NCI-H2227 treated with DMSO at 0.1 percent for 48 hours (cell line): ENCODE measurements at places on chromosomes 2 and 18.

GRCh38 chr2:197641666-197642065 lies 33.7 kb downstream of the RFTN2 start:
- DNase-seq: no peak

- no peak for DNase-seq
These were observed 28.6 kb downstream of the DOCK10 start for GRCh38 chr2:225013425-225014365.

DNA sequence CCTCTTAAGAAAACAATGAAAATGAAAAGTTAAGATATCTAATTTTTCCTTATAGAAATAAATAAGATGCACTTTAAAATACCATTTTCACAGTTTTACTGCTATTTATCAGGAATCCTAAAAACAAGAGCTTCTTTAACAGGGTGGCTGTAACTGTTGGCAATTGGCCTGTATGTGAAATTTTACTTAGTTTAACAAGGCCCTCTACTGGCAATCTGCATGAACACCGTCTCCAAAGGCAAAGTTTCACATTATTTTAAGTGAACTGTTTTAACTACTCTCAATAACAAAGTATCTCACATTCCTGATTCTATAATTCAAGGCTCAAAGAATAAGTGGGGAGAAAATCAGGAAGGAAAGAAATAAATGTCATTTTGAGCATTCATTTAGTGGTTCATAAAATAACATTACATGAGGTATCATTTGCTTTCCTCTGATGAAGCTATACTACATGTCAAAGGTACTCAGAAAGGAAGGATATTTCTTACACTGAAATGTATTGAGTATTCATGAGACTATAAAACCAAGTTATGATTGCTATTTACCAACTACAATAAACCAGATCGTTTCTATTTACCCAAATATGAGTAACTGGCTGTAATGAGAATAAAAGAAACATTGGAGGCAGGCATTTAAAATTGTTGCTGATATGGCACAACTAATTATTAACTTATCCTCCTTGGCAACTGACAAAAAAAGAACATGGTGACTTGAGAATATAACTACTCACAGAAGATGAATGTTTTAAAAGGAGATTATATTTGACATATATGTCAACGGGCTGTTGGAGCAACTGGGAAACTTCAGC lies 7.0 kb downstream of the NCKAP5 start:
- peak; percentile 68 for DNase-seq

- no peak for DNase-seq
These were observed 206.8 kb downstream of the DCC start for GRCh38 chr18:52546686-52547346.

DNA sequence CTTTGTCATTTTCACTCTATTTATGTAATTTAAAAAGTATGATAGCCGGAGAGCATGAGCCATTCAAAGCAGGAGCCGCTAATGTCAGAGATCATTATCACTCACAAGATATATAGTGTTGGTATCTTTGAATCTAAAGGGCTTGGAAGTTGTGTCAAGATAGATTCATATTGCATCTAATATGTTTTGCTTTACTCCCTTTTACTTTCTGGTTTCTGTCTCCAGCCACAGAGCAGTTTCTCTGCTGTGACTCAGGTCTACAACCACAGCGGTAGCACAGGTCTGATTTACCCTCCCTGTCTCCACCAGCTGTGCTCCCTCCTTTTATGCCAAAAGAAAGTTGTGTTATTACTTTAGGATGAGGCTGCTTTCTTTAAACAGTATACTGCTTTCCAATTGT lies 424.0 kb downstream of the ARHGAP15 start:
- DNase-seq: no peak

DNA sequence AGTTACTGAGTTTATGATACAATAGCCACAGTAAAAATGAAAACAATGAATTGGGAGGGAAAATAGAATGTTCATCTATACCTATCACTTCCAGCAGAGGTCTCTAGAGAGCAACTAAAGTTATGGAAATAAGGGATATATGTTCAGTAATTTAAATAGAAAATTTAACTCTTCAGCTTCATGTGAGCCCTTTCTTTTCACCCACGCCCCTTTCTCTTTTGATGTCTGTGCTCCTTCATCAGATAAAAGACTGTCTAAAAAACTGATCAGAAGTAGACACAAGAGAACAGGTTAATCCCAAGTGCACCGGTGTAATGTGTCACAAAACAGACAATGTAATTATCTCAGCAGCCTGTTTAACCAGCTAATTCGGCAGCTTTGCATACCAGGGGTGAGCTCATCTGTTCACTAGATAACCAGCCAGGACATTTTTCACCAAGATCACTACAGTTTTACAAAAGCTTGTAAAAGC lies 238.5 kb upstream of the ERBB4 start:
- DNase-seq: peak; percentile 61

GRCh38 chr2:141611176-141611571 lies 519.6 kb downstream of the LRP1B start:
- DNase-seq: no peak

GRCh38 chr2:120556911-120557310 lies 178.8 kb upstream of the GLI2 start:
- no peak for DNase-seq

- DNase-seq: no peak
These were observed 678.1 kb upstream of the SLC8A1 start for GRCh38 chr2:41129988-41130387.

DNA sequence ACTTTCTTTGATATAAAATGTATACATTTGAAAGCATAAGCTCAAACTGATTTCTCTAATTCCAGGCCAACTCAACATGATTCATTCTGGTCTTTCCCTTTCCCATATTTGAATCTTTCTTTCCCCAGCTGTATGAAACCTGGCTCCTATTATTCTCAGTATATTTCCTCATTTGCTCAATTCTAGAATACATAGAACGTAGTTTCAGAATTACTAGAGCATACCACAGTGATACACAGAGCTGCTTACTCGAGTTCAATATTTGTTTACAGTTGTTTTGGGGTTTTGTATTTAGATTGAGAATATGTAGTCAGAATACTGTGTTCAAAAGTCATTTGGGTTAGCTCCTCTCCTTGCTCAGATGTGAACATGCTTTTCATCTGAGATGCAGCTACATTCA lies 43.0 kb downstream of the TNFRSF11A start:
- no peak for DNase-seq

- DNase-seq: no peak
These were observed 5.0 kb downstream of the EMILIN2 start for GRCh38 chr18:2851771-2852170.

GRCh38 chr2:197327073-197327471 lies 16.5 kb upstream of the ANKRD44 start:
- DNase-seq: no peak

DNA sequence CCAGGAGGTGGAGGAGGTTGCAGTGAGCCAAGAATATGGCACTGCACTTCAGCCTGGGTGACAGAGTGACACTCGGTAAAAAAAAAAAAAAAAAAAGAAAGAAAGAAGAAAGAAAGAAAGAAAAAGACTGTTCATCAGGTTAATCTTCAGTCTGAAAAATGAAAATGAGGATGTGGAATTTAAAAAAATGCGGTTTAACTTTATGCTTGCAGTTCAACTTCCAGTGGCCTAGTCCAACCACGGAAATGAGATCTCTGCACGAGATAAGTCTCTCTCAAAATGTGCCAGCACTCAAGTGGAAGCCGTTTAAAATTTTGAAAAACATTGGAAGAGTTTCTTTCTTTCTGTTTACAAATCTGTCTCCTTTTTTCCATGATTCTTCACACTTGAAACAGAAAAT lies 112.1 kb downstream of the DOCK10 start:
- no peak for DNase-seq

GRCh38 chr2:119293900-119294299 lies 70.3 kb downstream of the STEAP3 start:
- no peak for DNase-seq

DNA sequence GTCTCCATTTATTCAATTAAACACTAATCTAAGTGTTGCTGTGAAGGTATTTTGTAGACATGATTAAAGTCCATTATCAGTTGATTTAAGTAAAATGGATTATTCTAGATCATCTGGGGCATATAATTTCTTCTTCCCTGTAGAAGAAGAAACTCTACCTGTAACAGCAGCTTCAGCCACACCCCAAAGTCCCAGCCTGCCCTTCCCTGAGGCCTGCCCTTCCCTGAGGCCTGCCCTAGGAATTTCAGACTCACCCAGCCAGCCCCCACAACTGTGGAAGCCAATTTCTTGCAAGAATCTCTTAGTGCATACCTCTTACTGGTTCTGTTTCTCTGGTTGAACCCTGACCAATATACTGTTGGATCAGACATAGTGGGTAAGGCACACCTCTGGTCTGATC lies 13.4 kb upstream of the LAPTM4A start:
- no peak for DNase-seq

DNA sequence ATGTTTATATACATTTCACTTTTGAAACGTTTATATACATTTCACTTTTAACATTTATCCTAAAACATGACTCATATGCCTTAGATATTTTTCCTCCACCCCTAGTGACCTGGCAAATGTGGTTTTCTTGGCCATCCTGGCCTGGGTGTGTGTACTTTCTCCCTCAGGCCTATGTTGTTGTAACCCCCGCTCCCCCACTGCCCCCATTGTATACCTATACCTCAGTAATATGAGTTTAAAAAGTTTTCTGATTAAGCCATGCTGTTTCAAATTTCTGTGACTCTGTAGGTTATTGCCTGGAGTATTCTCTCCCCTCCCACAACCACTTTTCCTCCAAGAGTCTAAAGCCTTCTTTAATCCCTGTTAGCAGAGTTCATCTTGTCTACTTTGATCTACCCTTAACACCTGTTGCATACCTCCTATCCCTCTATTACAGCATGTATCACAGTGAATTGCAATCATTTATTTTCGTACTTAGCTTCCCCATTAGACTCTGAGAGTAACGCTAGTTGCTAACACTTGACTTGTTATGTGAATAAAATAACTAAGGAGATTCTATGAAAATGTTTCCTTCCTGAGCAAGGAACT lies 67.9 kb downstream of the LCLAT1 start:
- DNase-seq: no peak
